ENCODE measurements at places on chromosomes 13 and 19.

- DNase-seq: no peak
These were observed 64.7 kb downstream of the COL4A2 start for GRCh38 chr13:110371550-110372465.

GRCh38 chr19:31303262-31303815 lies 45.9 kb downstream of the TSHZ3 start:
- no peak for DNase-seq

DNA sequence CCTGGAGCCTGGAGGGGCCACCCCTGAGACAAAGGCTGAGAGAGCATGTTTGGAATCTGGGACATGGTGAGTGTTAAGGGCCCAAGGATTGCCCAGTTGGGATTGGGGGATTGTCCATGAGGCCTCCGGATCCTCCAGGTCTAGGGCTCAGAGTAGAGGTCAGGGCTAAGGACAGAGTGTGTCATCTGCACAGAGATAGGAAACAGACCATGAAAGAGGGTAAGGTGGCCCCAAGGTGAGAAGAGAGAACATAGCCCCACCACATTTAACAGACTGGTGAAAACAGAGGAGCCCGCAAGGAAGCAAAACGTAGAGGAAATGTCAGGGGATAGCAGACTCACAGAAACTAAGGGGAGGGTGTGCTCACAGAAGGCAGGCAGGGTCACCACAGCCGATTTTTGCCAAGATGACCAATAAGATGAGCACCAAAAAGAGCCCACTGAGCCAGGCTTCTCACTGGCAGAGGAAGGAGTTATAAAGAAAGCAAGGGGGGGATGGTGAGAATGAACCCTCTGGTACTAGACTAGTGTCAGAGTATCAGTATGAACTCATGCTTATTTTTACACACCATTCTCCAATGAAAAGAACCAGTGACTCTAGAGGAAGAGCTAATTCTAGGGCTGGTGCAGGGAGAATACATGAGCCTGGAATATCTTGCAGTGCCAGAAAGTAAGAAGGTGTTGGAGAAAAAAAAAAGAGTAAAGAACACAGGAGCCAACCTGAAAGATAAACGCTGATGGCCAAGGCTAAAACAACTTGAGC lies 17.5 kb downstream of the DYRK1B start:
- no peak for DNase-seq

GRCh38 chr19:28242317-28242927 lies 970.5 kb downstream of the UQCRFS1 start:
- no peak for DNase-seq

Data from NCI-H1417 treated with DMSO at 0.1 percent for 48 hours (cell line).